AG09319 (cell line): ENCODE measurements at places on chromosomes 1 and 21.

GRCh38 chr1:43069461-43070050, 102.5 kb downstream of the EBNA1BP2 start:
- DNase-seq, result no peak

- peak; percentile 39 for DNase-seq
Observed at GRCh38 chr1:22739648-22740385, 29.2 kb downstream of the EPHB2 start.

- no peak for DNase-seq
Observed at GRCh38 chr1:201310251-201310985, 27.1 kb downstream of the PKP1 start.

DNA sequence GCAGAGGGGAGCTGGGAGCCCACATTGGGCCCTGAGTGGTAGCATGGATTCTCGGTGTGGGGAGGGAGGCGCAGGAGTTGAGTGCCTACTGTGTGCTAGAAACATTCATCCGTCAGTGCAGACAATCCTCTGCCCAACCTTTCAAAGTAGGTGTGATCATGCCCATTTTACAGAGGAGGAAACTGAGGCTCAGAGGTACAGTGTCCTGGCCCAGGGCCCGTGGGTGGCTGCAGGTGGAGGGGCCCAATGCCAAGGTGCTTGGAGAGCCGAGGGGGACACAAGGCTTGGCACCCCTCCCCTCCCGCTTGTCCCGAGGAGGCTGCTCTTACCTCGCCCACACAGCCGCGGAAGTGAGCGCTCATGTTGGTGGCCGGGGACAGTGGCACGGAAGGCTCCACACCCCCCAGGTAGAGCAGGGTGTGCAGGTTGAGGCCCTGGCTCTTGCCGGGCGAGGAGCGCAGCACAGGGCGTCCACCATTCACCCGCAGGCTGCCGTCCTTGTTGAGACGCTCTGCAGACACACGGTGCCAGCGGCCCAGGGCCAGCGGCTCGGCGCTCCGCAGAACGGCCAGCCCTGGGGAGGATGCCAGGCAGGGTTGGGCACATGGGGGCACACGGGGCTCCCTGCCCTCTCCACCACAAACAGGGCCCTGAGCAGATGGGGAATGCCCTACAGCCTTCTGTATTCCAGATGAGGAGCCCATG, 16.6 kb downstream of the LDLRAD2 start:
- DNase-seq, result no peak

DNA sequence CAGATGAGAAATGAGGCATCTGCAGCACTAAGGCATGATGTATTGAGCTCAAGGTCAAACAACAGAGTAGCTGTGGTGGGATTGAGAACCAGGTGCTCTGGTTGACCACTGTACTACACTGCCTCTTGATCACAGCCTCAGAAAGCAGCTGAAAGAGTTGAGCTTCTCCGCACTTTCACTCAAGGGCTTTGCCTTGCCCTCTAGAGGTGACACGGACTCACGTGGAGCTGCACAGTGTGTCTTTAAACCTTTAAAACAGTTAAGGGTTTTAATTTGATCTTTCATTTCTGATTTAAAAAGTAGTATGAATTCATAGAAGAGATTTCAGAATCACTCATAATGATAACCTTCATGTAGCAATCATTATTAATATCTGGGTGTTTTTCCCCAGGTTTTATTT, 132.5 kb downstream of the RWDD3 start:
- no peak for DNase-seq
